ENCODE measurements at places on chromosomes 7 and 10.

DNA sequence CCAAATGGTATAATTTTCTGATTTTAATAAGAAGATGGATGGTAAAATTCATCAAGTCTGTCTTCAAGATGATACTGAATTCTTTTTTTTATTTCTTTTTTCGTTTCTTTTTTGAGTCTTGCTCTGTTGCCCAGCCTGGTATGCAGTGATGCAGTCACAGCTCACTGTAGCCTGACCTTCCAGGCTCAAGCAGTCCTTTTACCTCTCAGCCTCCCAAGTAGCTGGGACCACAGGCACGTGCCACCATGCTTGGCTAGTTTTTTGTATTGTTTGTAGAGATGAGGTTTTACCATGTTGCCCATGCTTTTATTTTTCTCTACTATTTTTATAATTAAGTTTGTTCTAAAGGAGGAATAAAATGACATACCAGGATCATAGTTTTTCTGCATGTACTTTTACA lies 52.1 kb upstream of the HELLS start:
- no peak for DNase-seq

DNA sequence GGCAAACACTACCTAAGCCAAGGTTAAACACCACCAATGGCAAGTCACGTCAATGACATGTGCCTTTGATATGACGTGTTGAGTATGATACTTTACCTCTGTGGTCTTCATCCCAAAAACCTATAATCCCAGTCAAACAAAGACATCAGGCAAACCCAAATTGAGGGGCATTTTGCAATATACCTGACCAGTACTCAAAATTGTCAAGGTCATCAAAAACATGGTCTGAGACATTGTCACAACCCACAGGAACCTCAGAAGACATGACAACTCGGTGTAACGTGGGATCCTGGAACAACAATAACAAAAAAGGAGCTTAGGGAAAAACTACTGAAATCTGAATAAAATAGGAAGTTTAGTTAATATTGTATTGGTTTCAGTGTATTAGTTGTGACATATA lies 7.2 kb downstream of the FAM237B start:
- no peak for DNase-seq

GRCh38 chr10:454860-455259 lies 234.6 kb downstream of the DIP2C start:
- no peak for DNase-seq

- no peak for DNase-seq
Measured at GRCh38 chr10:131155876-131156230, 155.7 kb downstream of the TCERG1L start.

- no peak for DNase-seq
Measured at GRCh38 chr10:114242235-114242634, 3.2 kb downstream of the VWA2 start.

DNA sequence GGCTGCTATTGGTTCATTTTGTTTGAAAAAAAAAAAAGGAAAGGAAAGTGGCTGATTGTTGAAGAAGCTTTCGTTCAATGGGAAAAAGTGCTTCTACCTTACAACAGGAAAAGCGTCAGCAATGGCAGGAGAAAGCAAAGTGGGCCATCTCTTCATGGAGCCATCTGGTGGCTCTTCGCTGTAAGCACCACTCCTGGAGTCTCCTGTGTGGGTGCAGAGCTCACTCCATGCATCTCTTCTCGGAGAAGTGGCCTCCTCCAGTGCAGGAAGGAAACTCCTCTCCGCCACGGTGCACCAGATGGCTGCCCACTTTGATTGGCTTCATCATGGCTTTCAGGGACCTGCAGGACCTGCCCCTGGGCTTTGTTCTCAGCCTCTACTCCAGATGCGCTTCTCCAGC lies 250.9 kb downstream of the PTEN start:
- peak; percentile 50 for DNase-seq

- DNase-seq = no peak
Measured at GRCh38 chr10:33772370-33773252, 438.1 kb upstream of the NRP1 start.

GRCh38 chr7:73715648-73716317 lies 3.7 kb downstream of the STX1A start:
- no peak for DNase-seq

GRCh38 chr7:155276800-155277375 lies 20.8 kb upstream of the INSIG1 start:
- DNase-seq = no peak

DNA sequence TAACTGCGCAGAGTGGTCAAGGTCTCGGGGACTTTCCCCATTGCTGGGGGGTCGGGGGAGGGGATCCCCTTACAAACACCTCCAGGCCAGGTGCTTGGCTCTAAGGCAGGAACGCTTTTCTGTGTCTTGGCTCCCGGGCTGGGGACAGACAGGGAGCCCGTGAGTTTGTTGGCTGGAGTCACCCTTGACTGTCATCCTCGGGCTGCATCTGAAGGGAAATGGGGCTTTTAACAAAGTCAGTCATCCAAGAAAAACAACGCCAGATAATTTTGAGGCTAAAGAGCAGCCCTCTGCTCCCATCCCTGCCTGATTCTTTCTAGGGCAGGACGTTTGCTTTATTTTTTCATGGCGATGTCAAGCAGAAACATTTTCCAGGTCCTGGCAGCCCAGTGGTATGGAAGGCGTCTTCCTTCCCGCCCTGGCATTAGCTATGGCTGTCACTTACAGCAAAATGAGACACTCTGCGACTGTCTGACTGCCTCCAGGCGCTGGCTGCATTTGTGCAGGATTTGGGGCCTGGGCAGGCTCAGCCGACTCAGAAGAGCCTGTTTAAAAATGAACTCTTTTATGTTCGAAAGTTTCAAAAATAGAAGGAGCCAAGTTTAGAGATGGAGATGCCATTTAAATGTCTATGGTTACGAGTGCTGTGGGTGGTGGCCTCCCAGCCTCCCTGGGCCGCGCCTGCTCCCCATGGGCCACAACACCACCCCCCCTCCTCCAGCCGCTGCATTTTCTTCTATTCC lies 54.7 kb upstream of the TNS3 start:
- DNase-seq = no peak

DNA sequence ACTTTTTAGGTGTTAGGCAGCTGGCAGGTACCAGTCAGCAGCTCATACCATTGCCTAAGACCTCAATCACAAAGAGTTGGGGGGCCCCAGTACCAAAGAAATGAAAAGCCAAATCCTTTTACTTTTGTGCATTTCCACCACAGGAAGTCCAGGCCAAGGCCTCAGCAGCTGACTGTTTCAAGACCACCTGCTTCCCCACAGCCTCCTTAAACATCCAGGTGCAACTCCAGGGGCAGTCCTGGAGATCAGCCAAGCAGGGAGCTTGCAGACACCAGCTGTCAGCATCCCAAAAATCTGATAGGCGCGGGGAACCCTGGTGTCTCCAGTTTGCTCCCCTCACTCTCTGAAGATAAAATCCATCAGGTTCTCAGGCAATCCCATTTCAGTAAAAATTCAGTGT lies 91.5 kb upstream of the EFCAB10 start:
- DNase-seq = no peak

DNA sequence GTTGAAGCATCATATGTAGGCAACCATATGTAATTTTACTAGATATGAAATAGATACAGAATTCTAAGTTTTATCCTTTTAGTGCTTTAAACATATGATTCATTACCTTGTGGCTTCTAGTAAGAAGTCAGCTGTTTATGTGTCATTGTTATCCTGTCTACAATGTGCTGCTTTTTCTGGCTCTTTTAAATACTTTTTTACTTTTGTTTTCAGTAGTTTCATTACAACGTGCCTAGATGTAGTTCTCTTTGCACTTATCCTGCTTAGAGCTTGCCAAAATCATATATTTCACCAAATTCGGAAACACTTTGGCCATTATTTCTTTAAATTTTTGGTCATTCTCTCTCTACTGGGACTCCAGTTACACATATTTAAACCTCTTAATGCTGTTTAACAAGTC lies 26.4 kb downstream of the YAE1 start:
- peak; percentile 17 for DNase-seq

- DNase-seq = peak; percentile 22
Measured at GRCh38 chr10:117653170-117653515, 110.6 kb downstream of the EMX2 start.

DNA sequence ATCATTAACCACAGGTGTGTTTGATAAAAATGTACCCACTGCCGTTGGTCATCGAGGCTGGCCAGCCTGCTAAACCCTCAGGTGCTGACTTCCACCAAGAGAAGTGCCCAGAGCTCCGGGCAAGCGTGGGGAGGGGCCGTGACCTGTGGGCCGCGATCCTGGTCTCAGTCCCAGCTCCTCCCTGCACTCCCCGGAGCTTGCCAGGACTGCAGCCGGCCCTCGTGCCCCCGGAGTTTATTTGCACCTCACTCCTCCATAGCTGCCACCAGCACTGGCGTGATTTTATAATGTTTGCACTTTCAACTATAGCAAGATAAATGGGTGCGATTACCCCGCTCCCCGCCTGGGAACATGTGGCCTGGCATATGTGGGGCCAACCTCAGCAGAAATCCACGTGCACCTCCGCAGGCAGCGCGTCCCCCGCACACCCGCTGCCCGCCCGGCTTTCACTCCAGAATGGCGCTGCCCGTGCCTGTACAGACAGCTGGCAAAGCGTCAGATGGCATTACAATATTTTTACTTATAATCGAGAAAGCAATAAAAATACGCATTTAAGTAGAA lies 30.8 kb downstream of the UNCX start:
- DNase-seq = no peak

DNA sequence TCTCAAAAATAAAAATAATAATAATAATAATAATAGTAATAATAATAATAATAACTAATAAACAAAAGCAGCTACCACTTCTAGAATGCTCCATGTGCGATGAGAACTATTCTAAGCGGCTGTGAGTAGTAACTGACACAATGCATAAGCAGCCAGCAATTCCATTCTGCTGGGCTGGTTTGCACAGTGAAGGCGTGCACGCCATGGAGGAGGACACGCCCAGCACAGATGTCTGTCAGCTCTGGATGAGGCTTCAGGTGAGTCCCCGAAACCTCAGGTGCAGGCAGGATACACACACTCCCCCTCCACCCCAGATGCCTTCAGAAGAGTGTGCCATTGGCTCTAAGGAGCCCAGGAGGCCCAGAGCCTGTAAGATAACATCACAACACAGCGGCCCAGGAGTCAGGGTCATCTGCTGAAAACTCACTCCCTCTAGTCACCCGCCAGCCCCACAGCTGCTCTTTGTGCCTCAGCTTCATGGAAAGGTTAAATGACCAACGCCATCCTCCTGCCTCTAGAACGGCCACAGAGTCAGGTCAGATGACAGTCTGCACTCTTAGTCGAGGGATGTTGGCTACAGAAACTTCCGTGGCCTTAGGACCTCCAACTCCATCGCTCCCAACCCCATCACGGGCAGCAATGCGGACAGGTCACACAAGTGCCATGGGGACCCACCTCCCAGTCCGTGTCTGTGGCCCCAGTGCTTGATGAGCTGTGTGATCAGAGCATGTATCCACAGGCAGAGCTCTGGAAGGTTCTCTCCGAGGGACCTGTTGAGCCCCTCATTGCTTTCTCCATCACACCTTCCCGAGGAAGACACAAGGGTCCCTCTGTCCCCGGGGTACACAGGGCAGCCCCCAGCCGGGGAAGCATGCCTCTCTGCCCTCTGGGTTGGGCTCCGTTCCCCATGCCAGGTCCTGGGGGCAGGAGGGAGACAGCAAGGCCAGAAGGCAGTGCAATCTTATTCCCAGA lies 103.9 kb downstream of the CTBP2 start:
- DNase-seq = no peak

DNA sequence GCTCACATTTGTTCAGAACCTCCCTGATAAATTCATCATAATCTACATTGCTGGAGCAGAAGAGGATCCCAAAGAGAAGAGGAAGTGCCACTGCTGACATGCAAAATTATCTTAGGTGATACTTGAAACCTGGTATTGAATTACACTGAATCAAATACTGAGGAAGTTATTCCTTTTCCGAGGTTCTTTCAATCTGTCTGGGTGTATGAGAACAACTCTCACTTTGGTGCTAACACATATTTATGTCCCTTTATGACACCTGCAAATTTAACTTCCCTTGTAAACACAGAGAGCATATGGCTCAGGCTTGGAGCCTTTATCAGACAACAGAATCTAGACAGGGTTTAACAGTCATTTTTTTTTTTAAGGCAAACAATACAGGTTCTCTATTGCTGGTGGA lies 131.4 kb downstream of the SRPK2 start:
- DNase-seq = no peak

- DNase-seq = no peak
Measured at GRCh38 chr7:27315066-27315465, 72.5 kb downstream of the EVX1 start.

DNA sequence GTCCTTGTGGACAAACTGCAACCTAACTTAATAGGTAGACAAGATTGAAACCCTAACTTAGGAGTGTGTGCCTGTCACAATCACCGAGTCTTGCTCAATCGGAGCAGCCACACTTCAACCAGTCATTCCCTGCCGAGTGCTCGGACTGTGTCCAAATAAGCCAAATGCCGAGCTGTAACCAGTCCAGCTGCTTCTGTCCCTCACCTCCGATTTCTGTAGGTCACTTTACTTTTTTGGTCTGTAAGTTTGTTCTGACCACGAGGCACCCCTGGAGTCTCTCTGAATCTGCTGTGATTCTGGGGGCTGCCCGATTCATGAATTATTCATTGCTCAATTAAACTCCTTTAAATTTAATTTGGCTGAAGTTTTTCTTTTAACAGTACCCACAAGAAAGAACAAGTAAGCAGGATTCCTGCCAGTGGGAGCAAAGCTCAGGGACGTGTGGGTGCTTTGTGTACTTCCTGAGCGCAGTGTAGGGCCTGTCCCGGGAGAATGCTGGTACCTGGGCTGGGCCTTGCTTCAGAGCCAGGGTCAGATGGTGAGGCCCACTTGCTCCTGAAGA lies 140.1 kb downstream of the ACTR3B start:
- no peak for DNase-seq

- DNase-seq = no peak
Measured at GRCh38 chr7:18320422-18320821, 175.1 kb upstream of the HDAC9 start.

- DNase-seq = no peak
Measured at GRCh38 chr10:91683975-91684374, 51.1 kb upstream of the PPP1R3C start.

DNA sequence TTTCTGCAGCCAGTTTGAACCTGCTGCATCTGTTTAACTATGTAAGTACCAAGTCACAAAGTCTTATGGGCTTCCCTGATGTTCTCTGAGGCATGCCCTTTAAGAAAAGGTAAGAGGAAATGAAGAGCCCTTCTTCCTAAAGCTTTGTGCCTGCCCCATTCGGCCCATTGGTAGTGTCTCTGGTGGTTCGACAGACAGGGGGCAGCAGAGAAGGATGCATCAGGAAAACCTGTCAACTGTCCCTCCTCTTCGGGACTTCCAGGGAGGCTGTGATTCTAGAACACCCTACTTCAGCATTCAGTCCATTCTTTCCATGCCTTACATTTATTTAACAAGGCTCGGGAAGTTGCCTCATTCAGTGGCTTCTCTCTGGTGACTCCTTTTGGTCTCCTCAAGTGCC lies 1.9 kb upstream of the SFRP4 start:
- no peak for DNase-seq

Data from CD4-positive, alpha-beta T cell treated with Interferon alpha-2 for 1 hour (primary cell).